NCI-H187 (cell line): ENCODE measurements at places on chromosomes 13 and 19.

DNA sequence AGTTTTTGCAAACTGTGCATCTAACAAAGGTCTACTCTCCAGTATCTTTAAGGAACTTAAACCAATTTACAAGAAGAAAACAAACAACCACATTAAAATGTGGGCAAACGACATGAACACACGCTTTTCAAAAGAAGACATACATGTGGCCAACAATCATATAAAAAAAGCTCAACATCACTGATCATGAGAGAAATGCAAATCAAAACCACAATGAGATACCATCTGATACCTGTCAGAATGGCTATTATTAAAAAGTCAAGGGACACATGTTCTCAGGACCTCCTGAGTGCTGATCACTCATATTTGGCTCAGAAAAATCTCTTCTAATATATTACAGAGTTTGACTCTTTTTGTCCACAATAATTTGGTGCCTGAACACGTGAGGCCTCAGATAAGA lies 14.2 kb upstream of the LILRB1 start:
- DNase-seq = no peak

DNA sequence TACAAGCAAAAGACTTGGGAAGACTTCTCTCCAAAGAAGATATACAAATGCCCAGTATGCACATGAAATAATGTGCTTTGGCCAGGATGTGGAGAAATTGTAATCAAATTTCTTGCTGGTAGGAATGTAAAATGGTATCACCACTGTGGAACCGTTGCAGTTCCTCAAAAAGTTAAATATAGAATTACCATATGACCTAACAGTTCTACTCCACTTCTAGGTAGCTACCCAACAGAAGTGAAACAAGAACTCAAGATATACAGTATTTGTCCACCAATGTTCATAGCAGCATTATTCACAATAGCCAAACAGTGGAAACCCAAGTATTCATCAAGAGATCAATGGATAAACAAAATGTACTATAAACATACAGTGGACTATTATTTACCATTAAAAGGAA lies 95.0 kb upstream of the KLF5 start:
- DNase-seq = no peak

GRCh38 chr19:4058693-4059452 lies 7.8 kb downstream of the ZBTB7A start:
- DNase-seq = no peak

- no peak for DNase-seq
Observed at GRCh38 chr19:58318297-58318696, 8.5 kb upstream of the ZSCAN22 start.

GRCh38 chr13:110965038-110965754 lies 50.3 kb upstream of the ANKRD10 start:
- no peak for DNase-seq

GRCh38 chr19:55152017-55152416 lies 3.0 kb upstream of the TNNT1 start:
- DNase-seq = no peak

GRCh38 chr19:47156861-47157430 lies 26.3 kb downstream of the SAE1 start:
- peak; percentile 40 for DNase-seq

DNA sequence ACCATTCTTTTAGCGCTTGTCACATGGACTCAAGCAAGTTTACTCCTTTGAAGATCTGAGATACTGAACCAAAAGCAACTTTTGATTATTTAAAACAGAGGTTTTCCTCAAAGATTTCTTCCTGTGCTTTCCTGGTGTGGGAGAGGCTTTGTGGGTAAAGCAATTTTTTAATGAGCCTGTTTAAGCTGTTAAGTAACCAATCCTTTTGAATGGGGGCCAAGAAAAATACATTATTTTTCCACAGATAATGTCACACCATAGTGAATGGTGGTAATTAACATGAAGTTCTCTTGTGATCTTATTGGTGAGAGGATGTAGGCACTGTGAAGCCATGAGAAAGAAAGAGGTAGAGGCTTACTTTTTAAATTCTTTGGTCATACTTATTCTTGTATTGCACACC lies 55.8 kb upstream of the OBI1 start:
- DNase-seq = no peak

DNA sequence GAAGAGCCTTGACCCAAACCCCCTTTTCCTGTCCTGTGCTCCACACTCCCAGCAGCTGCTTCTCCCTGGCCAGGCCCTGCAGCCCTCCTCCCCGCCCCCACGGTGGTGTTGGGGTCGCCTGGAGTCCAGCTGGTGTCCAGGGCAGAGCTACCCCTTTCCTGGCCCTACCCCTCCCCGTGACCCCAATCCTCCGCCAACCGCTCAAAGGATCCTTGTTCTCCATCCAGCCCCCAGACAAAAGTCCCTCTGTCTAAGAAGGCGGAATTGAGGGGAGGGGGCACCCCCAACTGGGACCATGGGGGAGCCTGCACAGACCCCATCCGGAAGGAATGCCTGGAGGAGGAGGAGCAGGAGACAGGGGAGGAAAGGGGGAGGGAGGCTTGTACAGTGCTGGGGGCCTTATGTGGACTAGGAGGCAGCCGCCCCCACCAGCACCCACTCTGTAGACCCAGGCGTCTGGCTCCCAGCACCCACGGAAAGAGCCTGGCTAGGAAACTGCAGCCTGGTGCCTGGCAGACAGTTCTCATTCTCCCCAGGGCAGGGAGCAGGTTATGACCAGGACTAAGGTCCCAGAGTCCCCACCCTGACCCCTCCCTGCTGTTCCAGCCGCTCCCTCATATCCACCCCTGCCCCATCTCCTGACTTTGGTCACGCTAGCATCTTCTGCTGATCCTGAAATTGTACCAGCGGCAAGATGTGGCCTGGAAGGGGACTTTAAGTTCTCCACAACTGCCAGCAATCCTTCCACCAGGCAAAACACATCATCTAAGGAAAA lies at the start of gene FXYD3:
FXYD3 (plus strand) TSS at position 647 of the 775 bp plus-strand sequence. CDS start 3,554 bp downstream, outside the sequence.
- DNase-seq = no peak

- DNase-seq = no peak
Observed at GRCh38 chr19:30719189-30719998, 347.2 kb downstream of the ZNF536 start.

DNA sequence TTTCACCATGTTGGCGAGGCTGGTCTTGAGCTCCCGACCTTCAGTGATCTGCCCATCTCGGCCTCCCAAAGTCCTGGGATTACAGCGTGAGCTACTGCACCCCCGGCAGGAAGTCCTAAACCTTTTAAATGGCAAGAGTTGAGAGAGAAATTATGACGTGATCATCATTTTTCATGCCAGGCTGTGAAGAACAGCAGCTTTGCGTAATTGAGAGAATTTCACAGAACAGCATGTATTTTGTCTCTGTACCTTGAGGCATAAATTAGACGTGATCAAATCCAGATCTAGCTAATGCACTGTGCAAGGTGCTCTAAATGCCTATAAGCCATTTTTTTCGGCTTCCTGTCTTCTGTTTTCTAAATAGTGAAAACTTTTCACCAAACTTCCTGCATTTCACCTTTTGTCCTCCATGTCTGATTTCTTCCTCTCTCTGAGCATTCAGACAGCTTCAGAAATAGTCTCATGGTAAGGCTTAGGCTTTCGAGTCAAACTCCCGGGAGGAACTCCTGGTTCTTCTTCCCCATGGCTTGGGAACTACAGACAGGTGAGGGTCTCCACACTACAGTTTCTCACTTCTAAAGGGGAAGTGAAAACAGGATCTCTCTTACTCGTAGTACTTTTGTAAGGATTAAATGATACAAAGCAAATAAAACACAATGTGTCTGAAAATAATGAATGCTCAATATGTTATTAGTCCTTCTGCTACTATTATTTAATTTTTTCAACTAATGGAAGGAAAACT lies 51.0 kb downstream of the WDFY2 start:
- DNase-seq = no peak

DNA sequence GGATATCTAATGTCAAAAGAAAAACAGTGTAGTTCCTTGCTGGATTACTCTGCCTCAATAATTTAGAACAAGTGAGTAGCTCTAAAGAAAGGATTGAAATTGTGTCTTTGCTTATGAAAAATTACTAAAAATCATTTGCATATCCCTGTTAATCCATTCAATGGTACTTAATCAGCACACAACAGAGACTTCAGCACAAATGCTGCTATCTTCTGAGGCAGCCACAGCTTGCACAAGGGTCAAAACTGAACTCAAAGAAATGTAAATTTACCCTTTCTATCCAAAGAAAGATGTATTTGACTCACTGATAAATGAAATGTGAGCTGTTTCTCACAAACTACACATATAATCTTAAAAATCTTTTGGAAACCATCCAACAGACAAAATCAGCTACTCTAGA lies 116.2 kb downstream of the LHFPL6 start:
- DNase-seq = no peak

DNA sequence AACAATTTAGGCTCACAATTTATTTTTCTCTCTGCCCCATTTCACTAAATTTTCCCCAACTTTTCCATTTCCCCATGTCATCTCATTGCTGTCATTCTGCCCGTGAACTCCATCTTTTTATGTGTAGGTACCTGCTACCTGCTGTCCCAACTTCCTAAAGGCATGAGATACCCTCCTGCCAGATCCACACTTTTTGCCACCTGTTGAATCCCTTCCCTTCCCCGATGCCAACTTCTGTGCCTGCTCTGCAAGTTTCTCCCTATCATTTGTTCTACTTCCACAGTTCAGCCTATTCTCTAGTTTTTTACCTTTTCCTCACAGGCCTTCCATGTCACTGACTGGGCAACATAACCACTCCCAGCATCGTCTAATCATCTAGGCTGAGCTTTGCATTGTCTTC lies 607.5 kb upstream of the KLF12 start:
- no peak for DNase-seq
